ENCODE measurements at places on chromosomes 3 and 15.

GRCh38 chr3:159938714-159939113 lies 49.9 kb upstream of the IL12A start:
- no peak for DNase-seq

- no peak for DNase-seq
Observed at GRCh38 chr3:2568156-2568555, 469.5 kb downstream of the CNTN4 start.

- DNase-seq: no peak
Observed at GRCh38 chr3:30141178-30141581, 465.2 kb upstream of the TGFBR2 start.

- DNase-seq: no peak
Observed at GRCh38 chr15:65650312-65651041, 28.7 kb downstream of the SLC24A1 start.

- no peak for DNase-seq
Observed at GRCh38 chr3:172749230-172749965, 1.1 kb upstream of the ECT2 start.

GRCh38 chr15:74616366-74616939 lies 817 bp downstream of the CLK3 start:
- DNase-seq: peak; percentile 51

GRCh38 chr3:189169728-189170127 lies 2.0 kb upstream of the TPRG1 start:
- no peak for DNase-seq

DNA sequence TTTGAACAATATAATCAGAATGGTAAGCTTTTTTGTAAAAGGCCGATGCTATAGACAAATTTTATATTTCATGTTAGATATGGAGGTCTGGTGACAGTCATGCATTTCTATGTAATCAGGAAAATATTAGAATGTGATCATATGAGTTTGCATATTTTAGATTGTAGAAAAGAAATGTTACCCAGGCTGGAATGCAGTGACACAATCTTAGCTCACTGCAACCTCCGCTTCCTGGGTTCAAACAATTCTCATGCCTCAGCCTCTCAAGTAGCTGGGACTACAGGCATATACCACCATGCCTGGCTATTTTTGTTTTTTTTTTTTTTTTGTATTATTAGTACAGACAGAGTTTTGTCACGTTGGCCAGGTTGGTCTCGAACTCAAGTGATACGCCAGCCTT lies 152.0 kb downstream of the LMLN start:
- no peak for DNase-seq

DNA sequence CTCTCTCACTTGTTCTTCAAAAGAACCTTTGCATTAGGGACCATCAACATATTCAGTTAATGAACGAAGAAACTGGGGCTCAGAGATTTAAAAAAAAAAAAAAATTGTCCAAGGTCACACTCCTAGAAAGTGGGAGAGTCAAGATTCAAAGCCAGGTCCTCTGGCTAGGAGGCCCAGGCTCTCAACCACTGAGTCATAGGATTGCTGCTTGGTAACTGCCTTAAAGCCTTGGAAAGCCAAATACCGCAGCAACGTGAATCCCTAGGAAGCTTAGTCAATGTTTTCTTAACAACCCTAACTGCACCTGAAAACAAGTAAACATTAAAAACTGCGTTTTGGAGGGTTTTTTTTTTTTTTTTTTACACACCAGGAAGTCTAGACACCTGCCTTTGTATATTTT lies 156.8 kb downstream of the WNT5A start:
- DNase-seq: no peak

DNA sequence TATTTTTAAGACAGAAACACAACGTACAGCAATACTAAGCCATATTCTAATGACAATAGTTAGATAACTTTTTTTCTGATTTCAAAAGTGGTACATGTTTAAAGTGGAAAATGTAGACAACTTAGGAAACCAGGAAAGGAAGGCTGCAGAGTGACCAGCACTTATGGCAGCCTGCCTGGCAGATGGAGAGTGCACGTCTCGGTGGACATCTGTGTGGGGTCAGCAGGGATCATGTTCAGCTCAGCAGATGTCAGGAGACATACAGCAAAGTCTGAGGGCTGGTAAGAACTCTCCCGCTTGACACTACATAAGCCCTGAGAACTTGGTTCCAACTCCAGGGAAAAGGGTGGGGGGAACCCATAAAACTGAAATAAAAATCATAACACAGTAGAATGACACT lies 128.6 kb upstream of the ADPGK start:
- no peak for DNase-seq

DNA sequence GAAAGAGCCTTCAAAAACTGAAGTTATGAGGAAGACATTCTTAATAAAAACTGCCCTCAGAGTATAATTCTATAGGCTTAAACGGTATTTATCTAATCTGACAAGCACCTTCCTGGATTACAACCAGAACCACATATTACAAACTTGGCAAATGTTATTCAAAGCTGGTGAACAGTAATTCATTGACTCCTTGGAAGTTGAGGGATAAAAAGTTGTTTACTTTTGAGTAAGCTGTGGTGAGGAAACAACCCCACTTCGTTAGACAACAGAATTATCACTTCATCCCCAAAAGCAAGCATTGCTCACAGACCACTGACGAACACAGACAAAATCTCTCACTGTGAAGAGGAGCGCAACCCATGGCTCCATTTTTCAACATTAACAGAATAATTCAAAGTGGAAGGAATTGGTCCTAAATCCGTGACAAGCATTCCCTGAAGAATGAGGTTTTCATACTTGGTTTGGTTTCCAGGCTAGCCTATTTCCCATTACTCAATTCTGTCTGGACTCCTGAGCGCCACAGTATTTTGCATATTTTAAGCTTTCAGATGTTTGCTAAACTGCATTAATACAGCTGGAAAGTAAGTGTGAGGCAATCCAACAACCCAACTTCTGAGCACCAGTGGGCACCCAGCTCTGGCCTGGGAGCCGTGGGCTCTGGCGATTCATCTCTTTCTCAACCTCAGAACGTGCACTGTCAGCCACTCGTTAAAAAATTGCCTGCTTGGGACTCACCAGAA lies 32.7 kb downstream of the LRIG1 start:
- no peak for DNase-seq

DNA sequence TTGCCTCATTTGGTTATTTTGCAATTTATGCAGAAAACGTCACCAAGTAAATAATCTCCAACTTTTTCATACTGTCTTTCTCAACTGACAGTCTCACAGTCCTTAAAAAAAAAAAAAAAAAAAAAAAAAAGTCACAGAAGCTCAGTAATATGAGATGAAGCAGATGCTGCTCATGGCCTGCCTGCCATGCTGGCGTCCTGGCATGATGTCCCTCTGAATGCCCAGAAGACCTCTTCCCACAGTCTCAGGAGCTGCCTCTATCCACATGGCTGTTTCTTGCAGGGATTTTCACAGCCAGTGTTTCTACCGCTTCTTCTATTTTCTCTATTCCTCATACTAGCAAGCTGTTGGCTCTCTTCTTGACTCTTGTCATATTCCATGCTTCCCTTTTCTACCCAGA lies 87.7 kb downstream of the TGFBR2 start:
- DNase-seq: no peak

DNA sequence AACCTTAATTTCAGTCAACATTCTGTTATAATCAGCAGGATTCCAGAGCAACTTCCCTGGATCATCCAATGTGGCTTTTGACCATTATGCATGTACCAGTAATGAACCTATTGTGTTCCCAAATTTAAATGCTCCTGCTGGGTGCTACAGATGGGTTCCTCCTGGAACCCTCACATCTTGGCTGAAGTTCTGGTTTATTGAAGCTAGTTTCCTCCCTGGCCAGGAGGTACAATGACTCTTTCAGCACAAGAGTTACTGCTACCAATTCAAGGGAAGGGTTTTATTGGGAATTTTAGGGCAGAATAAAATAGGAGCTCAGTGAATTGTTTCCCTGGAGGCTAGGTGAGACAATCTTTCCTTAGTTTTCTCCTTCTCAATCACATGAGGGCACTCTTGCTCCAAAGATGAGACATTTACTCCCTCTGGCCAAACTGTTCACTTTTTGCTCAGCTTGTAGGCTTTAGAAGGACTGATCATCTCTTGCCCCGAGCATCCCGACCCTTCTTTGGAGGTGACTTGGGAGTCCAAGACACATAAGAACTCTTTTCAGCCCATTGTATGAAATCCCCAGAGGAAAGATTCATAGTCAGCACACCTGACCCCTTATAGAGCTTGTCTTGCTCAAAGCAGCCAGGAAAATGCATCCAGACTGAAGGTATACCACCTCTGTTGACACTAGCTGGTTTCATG lies 8.8 kb upstream of the NPHP3 start:
- DNase-seq: no peak

- DNase-seq: no peak
Observed at GRCh38 chr3:148535001-148535400, 162.7 kb upstream of the AGTR1 start.

- no peak for DNase-seq
Observed at GRCh38 chr3:14698601-14699244, 23.8 kb downstream of the C3orf20 start.

GRCh38 chr15:72227720-72228119 lies 3.3 kb downstream of the PKM start:
- no peak for DNase-seq

DNA sequence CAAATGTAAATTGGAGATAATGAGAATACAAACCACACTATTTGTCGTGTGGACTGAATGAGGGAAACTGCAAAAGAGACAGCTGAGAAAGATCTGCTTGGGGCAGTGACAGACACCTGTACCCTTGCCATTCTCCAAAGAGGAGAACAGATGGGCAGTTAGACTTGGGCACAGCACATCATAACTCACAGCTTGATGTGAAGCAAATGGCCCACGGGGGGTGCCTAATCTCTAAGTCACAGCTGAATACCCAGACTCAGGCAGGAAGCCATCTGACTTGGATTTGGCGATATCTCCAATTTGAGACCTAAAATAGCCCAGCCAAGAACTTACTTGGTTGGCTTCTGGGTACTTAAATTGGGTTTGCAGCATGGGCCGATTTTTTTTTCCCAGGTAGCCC lies 10.0 kb upstream of the SLC6A11 start:
- DNase-seq: no peak

DNA sequence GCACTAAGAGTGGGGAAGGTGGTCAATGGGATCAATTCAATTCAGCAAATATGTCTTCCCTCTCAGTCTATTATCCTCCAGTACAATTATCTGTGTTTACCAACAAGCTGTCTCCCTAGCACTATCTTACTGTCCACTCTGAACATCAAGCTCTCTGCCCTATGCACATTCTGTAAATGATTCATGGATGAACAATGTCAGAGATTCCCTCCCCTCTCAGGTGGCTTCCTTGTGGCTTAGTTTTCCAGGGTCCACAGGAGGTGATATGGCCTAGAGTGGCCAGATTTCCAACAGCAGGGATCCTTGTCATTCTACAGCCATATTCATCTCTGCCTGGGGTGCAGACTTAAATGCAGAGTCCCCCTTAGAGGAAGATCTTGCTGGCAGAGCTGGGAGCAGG lies 225.1 kb downstream of the UACA start:
- no peak for DNase-seq

GRCh38 chr15:88324741-88325065 lies 68.2 kb upstream of the NTRK3 start:
- DNase-seq: no peak

DNA sequence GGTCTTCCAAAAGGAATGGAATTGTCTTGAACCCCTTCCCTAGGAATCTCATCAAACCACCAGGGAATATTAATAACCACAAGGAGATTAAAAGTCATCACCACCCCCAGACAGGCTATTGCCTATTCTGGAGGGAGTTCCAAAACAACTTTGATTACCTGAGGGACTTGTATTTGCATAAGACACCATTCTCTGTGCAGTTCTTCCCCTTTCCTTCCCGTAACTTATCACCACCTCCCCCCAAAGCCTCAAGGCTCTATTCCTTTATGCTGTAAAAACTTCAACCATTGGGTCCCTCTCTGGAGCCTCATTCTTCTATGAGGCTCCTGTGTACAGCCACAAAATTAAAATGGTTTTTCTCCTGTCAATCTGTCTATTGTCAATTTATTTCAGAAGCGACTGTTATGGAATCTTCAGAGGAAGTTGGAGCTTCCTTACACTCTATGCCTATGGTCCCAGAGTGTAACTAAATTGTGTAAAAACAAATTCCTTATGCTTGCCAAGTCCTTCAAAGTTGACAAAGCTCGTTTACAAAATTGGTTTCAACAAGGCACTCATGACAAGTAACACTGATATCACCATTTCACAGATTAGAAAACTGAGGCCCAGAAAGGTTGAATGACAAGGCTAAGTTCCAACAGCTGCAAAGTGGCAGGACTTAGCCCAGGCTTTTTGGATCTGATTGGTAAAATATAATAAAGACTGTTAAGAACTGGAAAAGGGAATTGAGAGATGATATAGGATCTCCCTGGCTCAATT lies 68.3 kb upstream of the HERC1 start:
- no peak for DNase-seq

- DNase-seq: no peak
Observed at GRCh38 chr15:36527235-36528162, 51.9 kb upstream of the CDIN1 start.

GRCh38 chr3:194327218-194328052 lies 23.7 kb downstream of the CPN2 start:
- no peak for DNase-seq

- DNase-seq: no peak
Observed at GRCh38 chr3:38645601-38646000, 3.9 kb downstream of the SCN5A start.

DNA sequence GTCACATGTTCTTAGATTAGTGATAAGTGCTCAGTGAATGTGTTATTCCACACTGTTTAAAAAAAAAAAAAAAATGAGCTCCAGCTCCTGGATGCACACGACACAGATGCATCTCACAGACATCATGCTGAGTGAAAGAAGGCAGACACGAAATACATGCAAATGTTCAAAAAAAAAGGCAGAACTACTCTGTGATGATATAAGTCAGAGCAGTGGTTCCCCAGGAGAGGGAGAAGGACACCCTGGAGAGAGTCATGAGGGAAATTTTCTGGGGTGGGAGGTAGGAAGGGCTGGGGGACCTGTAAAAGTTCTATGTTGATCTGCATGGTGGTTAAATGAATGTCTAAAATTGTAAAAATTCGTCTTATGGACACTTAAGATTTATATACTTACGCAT lies 4.3 kb downstream of the CSRNP1 start:
- no peak for DNase-seq

GRCh38 chr3:129291236-129291886 lies 12.7 kb downstream of the HMCES start:
- no peak for DNase-seq

- DNase-seq: no peak
Observed at GRCh38 chr15:69718916-69719315, 266.3 kb downstream of the RPLP1 start.

GRCh38 chr3:195165790-195166189 lies 105.2 kb downstream of the XXYLT1 start:
- no peak for DNase-seq

DNA sequence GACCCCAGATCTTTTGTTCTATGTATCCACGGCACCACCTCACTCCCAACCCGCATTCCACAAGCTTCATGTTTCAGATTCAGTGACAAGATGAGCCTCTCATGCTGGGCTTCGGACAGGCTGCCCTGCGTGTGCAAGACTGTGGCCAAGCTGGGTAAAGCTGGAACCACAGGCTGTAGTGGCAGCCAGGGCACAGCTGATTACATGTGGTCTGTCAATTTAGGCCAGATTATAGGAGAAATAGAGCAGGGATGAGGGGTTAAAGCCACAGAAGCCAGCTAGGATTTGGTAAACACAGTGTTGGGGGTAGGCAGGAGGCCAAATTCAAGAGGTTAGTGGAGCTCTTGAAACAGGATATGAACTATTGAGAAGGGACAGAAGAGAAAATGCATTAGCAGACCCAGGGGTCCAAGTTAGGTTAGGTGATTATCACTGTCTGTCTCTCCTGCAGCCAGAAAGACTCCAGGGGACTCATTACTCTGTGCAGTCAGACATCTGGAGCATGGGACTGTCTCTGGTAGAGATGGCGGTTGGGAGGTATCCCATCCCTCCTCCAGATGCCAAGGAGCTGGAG lies 12.9 kb downstream of the SNAPC5 start:
- no peak for DNase-seq

GRCh38 chr3:54988838-54989630 lies 61.2 kb upstream of the LRTM1 start:
- no peak for DNase-seq

All from stimulated activated CD8-positive, alpha-beta memory T cell treated with anti-CD3 and anti-CD28 coated beads, Interleukin-7, amount 100 ng/mL, for 4 hours (primary cell).